ENCODE measurements at places on chromosomes 4 and X.

DNA sequence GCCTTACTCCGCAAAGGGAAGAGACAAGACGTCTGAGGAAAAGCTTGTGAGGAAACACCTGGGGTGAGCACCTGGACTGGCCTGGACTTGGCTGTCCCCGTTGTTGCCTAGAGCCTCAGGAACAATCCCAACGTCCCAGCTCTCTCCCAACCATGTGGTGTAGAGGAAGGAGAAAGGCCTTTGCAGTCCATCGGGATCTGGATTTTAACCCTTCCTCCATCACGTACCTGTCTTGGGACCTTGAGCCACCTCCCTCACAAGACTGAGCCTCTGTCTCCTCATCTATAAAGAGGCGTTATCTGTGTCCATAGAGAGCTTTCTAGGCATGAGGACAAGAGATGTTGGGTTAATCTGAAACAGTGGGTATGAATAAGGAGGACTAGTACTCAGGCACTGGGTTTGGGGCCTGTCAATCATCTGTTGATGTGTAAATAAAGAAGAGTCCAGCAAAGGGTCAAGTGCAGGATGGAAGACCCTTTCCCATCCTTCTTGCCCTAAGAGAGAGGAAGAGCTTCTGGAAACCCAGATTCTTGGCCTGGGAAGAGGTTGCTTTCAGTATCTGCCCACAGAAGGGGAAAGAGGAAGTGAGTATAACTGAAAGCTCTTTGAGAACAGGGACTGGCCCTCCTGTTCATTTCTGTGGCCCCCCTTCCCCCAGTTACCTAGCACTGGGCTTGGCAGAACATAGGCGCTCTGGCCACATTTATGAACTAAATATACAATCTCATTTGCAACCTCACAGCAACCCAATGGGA, 137.1 kb downstream of the PJA1 start:
- DNase-seq: peak; percentile 34

- no peak for DNase-seq
Measured at GRCh38 chr4:155473420-155474095, 96.8 kb upstream of the MAP9 start.

GRCh38 chr4:151438154-151438553, 29.2 kb downstream of the FHIP1A start:
- no peak for DNase-seq

- DNase-seq: no peak
Measured at GRCh38 chr4:158315706-158316105, 105.4 kb downstream of the TMEM144 start.

- no peak for DNase-seq
Measured at GRCh38 chr4:101191302-101192098, 155.8 kb downstream of the PPP3CA start.

GRCh38 chr4:151908734-151909497, 148.1 kb upstream of the GATB start:
- DNase-seq: no peak

DNA sequence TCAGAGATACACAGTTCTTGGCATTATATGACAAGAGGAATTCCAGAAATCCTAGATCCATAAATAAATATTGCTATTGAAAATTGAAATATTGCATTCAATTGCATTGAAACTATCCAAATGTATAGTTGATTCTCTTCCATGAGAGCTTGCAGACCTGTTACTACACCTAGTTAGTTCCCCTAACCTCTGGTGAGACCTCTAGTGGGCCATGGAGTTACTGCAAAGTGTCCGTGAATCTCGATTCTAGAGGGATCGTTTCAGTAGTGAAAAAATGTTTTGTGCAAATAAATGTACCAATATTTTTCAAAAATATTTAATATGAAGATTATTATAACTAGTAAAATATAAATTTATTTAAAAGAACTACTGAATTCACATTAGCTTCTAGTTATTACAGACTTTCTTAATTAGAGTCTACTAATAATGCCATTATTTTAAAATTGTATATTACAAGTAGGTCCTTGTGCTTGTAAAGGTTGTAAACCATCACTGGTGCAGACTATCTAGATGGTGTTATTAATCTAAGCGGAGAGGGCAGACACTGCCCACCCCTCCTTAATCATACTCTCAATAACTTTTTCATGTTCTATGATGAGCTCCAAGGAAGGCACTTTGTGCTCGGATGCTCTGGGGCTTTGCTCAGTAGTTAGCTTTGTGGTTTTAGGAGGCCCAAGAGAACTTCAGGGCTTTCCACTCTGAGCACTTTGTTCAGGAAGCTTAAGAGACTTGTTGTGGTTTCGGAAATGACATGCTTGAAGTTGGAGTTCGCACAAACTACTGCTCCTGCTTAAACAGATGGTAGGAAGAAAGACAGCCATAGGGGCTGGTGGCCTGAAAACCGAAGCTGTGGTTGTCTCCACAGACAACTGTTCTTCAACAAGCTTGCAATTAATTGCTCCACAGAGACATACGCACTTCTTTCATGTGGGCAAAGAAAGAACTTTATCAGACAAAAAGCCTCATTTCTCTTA, 42.8 kb downstream of the IL21 start:
- peak; percentile 98 for DNase-seq

- no peak for DNase-seq
Measured at GRCh38 chrX:80432441-80432840, 12.2 kb downstream of the TENT5D start.

- DNase-seq: no peak
Measured at GRCh38 chrX:134604701-134605311, 53.5 kb downstream of the PLAC1 start.

- DNase-seq: no peak
Measured at GRCh38 chr4:1864076-1865008, 6.9 kb upstream of the NSD2 start.

DNA sequence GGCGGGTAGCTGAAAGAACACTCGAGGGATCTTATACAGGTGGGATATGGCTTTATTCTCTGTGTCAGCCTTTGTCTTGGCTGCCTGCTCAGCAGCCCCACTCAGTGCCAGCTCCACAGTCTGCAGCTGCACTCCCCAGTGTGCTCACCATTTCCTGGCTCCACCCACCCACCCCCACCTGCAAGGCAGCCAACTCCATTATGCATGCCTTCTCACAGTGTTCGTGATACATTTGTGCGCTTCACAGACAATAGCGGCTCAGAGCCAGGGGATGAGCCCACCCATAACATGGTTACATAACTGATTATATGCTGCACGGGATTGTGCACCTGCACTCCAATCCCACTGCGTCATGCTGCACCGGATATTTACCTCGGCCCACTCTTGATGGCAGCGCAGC, 8.8 kb upstream of the TMEM128 start:
- DNase-seq: no peak

- DNase-seq: peak; percentile 1
Measured at GRCh38 chrX:84729809-84730208, 227.6 kb upstream of the HDX start.

DNA sequence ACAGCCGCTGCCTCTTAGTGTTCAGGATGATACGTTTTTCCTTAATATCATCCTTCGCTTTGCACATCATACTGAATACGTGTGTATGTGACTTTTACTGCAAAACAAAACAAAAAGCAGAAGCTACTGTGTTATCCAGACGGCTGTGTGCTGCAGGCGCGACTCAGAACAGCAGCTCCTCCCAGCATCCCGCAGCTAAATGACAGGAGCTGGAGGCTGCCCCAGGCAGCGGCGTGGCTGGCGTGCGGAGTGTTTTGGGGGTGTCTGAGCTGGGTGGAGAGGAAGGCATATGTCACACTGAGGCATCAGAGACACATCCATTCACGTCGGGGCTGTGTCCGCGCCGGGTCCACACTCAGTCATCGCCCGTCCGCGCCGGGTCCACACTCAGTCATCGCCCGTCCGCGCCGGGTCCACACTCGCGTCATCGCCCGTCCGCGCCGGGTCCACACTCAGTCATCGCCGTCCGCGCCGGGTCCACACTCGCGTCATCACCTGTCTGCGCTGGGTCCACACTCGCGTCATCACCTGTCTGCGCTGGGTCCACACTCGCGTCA, 16.6 kb downstream of the PCGF3 start:
- DNase-seq: peak; percentile 52

DNA sequence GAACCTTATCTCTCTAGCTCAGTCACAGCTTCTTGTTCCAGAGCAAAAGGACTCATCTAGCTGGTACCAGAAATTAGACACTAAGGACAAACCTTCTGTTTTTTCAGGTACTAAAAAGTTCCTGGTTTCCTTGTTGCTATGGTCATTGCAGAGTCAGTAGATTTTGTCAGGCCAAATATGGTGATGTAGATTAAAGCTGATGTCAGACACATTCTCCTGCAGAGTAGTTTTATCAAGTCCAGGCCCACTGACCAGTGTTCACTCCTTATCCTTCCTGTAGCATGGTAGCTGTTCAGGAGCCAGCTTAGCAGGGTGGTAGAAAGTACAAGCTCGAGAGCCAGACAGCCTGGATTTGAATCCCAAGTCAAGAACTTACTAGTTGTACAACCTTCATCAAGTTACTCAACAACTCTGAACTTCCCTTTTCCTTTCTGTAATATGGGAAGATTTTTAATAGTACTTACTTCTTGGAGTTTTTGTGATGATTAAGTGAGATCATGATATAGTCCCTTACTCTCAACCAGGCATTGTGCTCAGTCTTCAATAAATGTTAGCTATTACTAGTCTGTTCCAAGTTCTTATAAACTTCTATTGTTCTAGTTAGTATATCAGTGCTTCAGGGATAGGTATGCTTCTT, 17.9 kb downstream of the OCRL start:
- DNase-seq: no peak

DNA sequence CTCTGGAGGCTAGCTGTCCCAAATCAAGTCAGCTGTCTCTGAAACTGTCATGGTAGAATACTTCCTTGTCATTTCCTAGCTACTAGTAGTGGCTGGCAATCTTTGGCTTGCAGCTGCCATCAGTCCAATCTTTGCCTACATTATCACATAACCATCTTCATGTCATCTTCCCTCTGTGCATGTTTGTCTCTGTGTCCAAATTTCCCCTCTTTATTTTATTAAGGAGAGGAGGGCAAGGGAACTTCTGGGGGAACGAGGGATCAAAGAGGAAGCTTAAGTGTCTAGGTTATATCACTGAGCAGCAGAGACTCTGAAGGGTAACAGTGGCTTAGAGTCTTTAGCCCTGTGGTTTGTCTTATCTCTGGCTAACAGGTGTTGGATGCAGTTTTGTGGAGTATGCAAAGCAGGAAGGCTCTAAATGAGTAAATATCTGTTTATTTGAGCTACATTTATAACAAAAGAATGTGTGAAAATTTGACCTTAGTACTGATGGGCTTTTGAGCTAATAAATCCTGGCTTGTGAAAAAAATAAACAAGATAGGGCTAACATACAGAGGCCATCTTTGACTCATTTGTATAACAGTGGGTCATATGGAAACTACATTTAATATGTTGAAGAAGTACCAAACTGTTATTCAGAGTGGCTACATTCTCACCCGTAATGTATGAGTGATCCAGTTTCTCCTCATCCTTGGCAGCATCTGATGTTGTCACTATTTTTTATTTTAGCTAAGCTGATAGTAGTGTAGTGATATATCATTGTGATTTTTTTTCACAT, 49.4 kb upstream of the ENOX2 start:
- no peak for DNase-seq

DNA sequence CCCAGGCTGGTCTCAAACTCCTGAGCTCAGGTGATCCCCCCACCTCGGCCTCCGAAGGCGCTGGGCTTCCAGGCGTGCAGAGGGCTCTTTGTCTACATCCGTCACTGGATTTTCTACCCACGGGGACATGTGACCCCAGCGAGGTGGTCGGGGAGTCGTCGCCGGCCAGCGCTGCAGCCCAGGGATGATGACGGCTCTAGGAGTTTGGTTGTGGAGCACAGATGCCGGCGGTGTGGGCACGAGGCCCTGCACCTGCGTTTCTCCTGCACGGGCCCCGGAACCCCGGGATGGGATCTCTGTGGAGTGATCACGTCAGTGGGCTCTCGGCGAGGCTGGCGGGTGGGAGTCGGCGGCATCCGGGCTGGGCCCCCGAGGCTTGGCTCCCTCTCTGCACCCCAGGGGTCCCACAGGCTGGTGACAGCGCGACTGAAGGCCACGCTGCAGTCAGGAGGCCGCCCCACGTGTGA, 9.1 kb upstream of the GTPBP6 start:
- no peak for DNase-seq

GRCh38 chr4:168864821-168865541, 145.1 kb downstream of the CBR4 start:
- no peak for DNase-seq

- no peak for DNase-seq
Measured at GRCh38 chr4:55018978-55019377, 106.4 kb downstream of the KDR start.

DNA sequence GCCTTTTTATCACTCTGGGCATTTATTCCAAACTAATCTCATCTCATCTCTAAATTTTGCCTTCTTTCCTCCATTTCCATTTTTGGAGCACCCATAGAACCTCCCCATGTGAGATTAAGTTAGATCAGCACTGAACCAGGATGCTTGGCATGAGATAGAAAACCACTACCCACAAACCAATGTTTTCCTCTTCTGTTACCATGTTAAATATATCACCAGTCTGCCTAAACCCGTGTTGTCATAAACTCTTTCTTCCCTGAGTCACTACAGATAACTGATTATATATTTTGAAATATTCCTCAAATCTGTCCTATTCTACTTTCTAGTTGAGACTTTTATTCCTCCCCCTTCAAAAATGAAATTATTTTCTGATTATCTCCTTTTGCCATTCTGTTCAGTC, 37.6 kb downstream of the GABRB1 start:
- DNase-seq: no peak

GRCh38 chr4:169931964-169932363, 94.2 kb downstream of the MFAP3L start:
- no peak for DNase-seq

GRCh38 chrX:34332334-34332733, 200.2 kb upstream of the FAM47A start:
- DNase-seq: peak; percentile 3

DNA sequence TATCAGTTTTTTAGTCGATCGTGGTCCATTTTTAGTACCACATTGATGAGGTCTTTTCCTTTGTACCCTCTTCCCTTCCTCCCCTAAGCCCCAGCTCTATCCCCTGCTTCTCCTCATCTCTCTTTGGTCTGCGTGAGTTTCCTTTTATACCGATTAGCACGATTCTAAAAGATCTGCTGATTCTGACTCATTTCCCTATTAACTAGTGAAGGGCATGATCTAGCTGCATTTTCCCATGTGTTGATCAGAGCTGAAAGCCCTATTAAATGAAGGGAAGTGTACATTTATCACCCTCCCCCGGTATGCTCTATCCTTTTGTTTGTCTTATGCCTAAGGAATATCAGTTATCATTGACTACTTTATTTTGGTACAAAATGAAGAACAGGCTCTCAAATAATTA, 181.7 kb upstream of the NPY2R start:
- DNase-seq: no peak

DNA sequence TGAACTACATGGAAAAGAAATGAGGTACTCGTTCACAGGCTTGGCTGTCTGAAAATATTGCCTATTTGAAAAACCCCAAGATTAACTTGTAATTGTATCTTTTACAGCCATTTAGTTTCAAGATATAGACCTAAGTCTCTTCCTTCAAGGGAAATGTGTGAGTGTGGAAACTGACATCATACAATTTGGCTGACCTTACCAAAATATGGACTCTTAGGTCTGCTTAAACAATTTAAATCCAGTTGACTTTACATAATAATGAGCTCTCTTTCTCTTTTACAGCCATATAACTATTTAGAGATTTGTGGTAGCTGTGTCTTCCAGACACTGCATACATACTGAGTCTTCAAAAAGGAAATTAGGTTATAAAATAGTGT, 186.9 kb downstream of the NR3C2 start:
- no peak for DNase-seq
